ENCODE measurements at places on chromosomes 16 and 17. TPM values are rescaled to one million over a fixed set of nuclear protein-coding genes. Genes with fewer than 3 reads are reported as not detected.

DNA sequence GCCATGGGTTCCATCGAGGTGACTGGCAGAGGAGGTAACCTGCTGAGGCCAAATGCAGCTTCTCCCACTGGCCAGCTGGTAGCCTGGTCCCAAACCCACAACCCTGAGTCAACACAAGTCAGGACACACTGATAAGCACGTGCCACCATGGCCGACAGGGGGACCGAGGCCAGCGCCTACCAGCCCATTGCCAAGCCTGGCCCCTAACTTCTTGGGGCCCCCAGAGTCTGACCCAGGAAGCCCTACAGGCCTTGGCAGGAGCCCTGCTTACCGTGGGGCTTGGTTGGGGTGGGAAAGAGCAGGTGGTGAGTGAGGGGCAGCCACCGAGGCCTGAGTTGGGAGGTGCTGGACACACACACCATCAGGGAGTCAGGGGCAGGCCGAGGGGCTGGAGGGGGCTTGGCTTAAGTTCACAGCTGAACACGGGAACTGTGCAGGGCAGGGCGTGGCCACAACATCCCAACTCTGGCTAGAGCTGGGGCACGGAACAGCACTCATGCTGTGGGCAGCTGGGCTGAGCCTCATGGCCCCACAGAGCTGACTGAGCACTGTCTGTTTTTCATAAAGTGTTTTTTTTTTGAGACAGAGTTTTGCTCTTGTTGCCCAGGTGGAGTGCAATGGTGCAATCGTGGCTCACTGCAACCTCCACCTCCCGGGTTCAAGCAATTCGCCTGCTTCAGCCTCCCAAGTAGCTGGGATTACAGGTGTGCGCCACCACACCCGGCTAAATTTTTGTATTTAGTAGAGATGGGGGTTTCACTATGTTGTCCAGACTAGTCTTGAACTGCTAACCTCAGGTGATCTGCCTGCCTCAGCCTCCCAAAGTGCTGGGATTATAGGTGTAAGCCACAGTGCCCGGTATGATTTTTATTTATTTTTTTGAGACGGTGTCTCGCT is 5.5 kb downstream of the MRPL28 start:
- ATAC-seq = no peak

GRCh38 chr16:9040800-9041412 is 50.5 kb upstream of the HAPSTR1 start:
- ATAC-seq = no peak

GRCh38 chr16:89078172-89078571 is 15.5 kb upstream of the ACSF3 start:
- no peak for ATAC-seq

DNA sequence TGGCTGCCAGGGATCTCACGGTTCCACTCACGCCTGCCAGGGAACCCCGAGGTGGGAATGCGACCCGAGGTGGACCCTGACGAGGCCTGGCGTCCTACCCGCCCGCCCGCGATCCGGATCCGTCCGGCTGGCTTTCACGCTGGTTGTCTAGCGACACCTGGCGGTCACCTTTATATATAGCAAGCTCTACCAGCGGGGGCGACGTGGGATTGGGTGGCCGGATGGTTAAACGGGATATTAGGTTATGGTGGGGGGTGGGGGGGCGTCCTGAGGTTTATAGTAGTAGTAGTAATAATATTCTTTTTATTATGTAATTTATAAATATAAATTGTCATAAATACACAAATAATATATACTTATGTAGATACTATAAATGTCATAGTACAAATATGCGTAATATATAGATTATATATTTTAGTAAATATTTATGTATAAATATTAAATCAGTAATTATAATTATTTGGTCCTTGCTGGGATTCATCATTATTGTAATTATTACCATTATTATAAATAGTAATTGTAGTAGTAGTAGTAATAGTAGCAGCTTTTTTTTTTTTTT is 136.9 kb downstream of the KCNJ12 start:
- ATAC-seq = peak; percentile 57

DNA sequence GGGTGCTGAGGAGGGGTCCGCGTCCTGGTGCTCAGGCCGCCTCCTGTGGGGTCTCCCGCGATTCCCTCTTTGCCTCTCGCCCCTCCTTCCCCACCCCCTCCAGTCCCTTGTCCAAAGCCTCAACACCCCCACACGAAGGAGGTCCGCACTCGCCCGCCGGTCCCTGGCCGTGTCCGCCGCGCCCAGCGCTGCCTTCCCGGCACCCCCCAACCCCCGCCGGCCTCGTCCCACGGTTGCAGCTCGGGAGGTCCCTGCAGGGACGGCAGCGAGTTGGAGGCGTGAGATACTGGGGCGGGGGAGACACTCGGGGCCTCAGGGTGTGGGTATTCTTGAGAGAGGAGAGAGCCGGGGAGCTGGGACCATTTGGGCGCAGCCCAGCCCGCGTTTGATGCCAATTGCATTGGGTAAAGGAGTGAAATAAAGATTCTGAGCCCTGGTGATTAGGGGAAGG is 468 bp downstream of the FLYWCH2 start:
- peak; percentile 2 for ATAC-seq

DNA sequence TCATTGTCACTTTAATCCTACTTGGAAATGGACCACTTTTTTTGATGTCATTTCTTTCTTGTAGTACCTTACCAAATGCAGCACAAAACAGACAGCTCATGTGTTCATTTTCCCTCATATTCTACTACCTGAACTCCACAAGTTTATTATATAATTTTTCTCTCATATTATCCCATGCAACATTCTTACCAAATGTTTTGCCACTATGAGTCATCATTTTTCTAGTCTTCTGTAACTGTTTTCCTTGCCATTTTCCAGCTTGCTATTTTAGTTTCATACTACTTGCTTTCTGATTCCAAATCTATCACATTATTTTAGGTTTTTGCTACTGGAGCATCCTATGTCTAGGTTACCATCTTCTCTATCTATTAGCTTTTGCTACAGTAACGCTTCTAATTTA is 332.7 kb downstream of the ZFHX3 start:
- ATAC-seq = no peak

GRCh38 chr16:19885451-19886072 is 914 bp upstream of the GPRC5B start:
- ATAC-seq = peak; percentile 15

DNA sequence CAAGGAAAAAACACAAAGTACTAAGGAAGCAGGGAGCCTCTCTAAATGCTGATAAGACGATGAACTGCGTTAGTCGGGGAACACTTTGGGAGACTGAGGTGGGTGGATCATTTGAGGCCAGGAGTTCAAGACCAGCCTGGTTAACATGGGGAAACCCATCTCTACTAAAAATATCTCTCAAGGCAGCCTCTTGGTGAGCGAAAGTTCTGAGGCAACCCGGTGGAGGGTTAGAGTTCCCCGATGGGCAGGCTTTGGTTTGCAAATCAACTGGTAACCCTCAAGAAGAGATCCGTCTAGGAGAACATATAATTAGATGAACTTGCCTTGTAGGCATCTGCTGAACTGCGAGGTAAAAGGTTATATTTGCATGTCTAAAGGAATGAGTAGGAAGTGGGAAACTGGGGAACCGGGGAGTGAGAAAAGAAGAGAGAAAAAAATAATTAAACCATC is 44.6 kb downstream of the WSB1 start:
- ATAC-seq = no peak

DNA sequence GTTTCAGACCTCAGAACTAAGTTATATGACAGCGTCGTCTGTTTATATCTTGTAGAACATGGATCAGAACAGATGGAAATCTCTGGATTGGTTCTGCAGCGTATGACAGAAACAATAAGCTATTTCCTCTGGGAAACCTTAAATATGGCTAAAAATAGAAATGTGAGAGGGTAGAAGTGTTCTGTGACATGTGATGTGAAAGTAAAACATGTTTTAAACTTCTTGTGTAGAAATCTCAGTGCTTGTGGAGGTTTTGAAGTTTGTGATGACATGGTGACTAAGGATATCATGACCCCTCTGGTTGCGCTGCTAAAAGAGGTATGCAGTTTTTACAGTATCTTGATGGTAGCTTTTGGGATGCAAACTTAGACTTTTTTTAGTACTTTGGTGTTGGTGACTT is 2.8 kb downstream of the HEATR3 start:
- ATAC-seq = no peak

- no peak for ATAC-seq
Observed at GRCh38 chr17:62753562-62753961, 54.6 kb downstream of the MARCHF10 start.

GRCh38 chr16:72639494-72639893 is 408.4 kb downstream of the ZFHX3 start:
- ATAC-seq = no peak

- peak; percentile 52 for ATAC-seq
Observed at GRCh38 chr17:64411999-64412771, 21.5 kb upstream of the PECAM1 start.

- ATAC-seq = no peak
Observed at GRCh38 chr17:37138571-37139120, 189.9 kb downstream of the AATF start.

DNA sequence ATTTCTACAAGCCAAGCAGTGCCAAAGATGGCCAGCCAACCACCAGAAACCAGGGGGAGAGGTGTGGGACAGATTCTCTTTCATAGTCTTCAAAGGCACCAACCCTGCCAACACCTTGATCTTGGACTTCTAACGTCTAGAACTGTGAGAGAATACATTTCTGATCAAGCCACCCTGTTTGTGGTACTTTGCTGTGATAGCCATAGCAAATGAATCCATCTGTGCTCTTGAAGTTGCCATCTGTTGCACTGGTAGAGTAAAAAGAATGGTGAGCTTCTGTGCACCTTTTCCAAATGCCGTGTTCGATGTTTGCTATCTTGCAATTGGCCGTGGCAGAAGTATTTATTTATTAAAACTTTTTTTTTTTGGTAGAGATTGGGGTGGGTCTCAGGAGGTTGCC is 16.7 kb upstream of the ADGRG1 start:
- no peak for ATAC-seq

DNA sequence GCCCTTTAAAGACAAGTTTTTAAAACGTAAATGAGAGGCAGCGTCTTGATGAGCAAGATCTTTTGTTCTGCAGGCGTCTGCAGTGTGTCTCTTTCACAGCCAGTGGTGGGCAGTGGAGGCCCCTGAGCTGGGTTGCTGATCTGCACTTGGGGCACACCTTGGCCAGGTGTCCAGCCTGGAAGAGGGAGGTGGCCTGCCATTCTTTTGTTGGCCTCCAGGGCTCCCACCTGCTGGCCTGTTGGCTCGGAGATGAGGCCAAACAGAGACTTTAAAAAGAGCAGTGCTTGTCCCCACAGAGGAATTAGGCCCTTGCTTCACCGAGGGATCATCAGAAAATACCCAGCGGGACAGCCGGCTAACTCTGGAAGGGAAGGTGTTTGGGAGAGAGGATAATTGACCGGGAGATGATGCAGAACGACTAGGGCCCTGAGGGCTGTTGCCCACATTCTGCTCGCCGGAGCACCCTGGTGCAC is 145.9 kb upstream of the PLCG2 start:
- ATAC-seq = peak; percentile 37

DNA sequence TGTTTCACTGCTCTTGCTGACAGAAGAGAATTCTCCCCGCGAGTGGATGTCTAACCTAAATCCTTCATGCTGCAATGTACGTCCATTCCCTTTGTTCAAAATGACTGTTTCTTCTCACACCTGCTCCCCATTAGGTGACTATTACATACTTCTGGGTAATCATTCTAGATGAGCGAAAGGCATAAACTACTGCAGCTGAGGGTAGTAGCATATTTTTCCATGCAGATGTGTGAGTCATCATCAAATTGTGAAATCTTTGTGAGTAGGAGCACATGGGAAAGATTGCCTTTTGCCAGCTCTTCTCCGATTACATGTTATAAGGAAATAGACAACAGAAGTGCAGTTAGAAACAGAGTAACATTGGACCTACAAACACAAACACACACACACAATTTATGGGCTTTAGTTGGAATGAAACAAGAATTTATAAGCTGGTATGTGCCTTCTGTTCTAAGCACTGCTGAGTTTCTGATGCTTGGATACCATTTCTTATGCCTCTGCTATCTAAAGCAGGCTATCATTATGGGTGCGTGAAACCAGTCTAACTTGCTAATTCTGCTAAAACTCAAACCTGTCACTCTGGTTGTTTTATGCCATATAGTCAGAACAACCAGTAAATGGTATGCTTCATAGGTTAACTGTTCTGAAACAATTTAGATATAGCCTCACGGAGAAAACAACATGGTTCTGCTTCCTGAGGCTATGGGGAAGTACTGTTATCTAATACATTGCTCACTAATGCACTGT is 346.9 kb upstream of the PSMD7 start:
- ATAC-seq = peak; percentile 84

GRCh38 chr16:3912897-3913296 is 32.4 kb upstream of the CREBBP start:
- no peak for ATAC-seq

- ATAC-seq = no peak
Observed at GRCh38 chr16:77437859-77438258, 3.0 kb upstream of the ADAMTS18 start.

GRCh38 chr17:27353033-27353460 is 59.1 kb downstream of the WSB1 start:
- no peak for ATAC-seq

GRCh38 chr17:2122641-2123302 is 67.9 kb downstream of the HIC1 start:
- ATAC-seq = peak; percentile 89

DNA sequence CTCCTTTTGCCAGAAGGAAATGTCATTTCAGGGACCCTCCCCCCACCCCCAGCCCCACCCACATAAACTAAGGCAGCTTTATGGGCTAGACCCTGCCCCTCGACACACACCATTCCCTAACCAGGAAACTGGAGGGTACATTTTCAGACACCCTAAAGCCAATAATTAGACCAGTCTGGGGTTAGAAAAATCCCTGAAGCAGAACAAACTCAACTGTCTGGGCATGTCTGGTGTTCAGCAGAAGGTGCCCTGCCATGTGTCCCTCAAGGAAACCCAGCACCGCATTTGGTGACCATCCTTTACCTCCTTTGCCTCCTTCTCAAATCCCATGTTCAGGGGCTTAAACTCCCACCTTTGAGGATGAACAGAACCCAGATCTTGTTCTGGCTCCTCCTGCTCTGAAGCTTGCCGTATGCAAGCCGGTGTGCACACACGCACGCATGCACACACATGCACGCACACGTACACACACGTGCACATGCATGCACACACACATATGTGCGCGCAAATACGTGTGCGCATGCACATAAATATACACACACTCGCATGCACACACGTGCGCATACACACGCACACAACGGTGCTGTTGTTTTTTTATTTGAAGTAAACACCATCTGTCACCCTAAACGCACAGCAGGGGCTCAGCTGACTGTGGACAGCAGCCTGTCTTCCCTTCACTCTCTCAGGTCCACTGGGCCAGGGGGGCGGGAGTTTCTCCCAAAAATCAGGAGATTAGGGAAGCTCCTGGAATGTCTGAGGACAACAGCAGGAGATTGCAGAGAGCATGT is 156.8 kb upstream of the TNRC6C start:
- ATAC-seq = no peak

The PRRT2 gene
- not detected for total RNA-seq

The CUEDC1 gene
- total RNA-seq = 23.8 TPM

The OR3A3 gene
- total RNA-seq = not detected

The FBXW10B gene
- 8.0 TPM for total RNA-seq

The RCVRN gene
- total RNA-seq = not detected

The ACSM5 gene
- 0.12 TPM for total RNA-seq

The CCL1 gene
- not detected for total RNA-seq

The TMC5 gene
- total RNA-seq = 5.0 TPM

The CCP110 gene
- total RNA-seq = 6.2 TPM

The CEMP1 gene
- not detected for total RNA-seq

The P2RX5 gene
- 0.72 TPM for total RNA-seq

The TNRC6C gene
- total RNA-seq = 6.8 TPM

The RAPGEFL1 gene
- 112 TPM for total RNA-seq

The HSD11B2 gene
- 6.6 TPM for total RNA-seq

Measured in esophagus mucosa (tissue), 1 donor.